ENCODE measurements at places on chromosomes 6 and 20.

DNA sequence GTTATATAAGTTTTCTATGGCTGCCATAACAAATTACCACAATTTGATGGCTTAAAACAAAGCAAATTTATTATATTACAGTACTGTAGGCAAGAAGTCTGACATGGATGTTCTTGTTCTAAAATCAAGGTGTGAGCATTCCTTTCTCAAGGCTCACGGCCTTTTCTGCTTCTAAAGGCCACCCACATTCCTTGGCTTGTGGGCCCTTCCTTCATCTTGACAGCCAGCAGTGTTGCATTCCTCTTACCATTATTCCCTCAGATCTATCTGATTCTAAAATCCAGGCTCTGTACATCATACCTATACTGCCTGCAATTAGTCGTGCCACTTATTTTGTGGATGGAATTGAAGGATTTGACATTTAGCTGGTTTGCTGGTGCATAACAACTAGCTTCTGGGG, 3.6 kb downstream of the CNBD2 start:
- DNase-seq = no peak

DNA sequence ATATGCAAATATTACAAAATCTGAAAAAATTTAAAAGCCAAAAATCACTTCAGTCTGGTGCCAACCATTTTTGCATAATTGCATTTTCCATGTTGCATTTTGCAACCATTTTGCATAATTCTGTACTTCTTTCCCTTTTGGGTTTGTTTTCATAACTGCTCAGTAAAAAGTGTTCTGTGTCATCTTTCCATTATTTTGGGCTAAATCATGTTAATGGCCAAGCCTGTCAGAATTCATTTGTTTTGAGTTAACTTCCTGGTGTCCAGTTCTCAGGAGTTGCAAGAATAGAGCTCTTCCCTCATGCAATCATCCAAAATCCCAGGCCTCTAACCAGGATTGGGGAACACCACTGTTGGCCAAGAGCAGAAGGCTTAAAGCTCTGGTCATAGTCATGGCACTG, 133.6 kb downstream of the MTHFD1L start:
- no peak for DNase-seq

DNA sequence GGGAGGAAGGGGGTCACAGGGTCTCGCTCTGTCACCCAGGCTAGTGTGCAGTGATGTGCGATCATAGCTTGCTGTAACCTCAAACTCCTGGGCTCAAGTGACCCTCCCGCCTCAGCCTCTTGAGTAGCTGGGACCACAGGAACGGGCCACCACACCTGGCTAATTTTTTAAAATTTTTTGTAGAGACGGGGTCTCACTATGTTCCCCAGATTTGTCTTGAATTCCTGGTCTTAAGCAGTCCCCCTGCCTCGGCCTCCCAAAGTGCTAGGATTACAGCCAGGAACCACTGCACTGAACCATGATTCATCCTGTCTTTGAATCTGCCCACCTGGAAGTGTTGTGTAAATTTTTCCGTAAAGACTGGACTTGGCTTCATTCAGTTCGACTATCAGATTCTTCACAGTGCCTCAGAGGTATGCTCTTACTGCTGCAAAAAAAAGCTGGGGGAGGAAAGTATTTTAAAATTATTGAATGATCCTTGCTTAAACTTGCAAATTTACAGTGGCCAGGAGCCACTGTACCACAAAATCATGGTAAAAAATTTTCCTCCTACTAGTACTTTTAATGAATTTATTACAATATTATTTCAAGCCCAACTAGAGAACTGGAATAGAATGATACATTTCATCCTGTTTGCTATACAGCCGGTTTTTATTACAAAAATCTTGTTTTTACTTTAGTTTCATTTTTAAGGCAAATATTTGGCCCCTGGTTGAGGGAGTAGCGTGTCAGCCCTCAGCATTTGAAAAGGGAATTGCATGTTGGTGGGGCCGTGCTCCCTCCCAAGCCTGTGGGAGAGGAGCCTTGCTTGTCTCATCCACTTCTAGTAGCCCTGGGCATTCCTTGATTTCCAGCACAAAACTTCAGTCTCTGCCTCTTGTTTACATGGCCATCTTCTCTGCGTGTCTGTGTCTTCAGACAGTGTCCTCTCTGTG, 202.5 kb upstream of the SGK1 start:
- DNase-seq = no peak

GRCh38 chr20:24468401-24469115, 871 bp upstream of the SYNDIG1 start:
- DNase-seq = no peak

DNA sequence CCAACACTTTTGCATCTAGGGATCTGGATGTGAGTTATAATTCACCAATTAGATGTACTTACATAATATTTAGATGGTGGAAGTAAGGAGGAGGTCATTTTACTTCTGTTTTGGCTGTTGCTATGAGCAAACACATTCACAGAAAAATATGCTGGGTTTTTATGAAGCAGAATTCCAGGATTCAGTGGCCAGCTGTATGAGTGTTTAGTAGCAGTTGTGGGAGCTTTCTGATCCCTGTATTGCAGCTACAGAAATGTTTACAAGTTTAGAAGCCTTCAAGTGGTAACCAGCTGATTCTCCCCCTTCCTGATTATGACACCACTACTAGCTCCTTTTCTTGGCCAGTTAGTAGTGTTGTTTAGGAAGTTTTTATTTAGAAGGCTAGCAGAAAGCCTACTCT, 177.0 kb downstream of the TENT5A start:
- DNase-seq = no peak

GRCh38 chr20:11754451-11754850, 163.2 kb upstream of the BTBD3 start:
- DNase-seq = no peak

DNA sequence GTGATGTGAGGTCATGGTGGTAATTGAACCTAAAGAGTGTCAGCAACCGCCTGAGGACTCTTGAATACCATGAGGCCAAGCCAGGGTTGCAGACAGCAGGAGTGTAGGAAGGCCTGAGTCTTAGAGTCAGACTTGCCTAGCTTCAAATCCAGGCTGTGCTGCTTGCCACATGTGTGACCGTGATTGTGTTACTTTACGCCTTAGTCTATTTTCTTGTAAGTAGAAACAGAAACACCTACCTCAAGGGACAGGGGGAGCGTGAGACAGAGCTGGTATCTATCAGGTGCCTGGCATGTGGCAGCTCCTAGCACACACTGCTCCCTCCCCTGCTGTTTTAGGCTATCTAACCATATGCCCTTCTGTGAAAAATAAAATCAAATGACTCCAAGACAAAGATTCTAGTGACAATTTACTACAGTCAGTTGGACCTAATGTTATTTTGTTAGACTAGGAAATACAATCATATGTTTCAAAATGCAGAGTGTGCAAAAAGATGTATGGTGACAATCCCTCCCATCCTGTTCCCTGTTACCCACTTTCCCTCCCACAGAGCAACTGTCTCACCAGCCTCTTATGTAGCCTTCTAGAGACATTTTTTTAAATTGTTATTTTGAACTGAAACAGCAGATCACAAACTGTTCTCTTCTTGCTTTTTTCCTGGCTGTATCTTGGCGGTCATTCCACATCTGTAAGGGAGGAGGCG, 21.7 kb downstream of the TAF8 start:
- no peak for DNase-seq

DNA sequence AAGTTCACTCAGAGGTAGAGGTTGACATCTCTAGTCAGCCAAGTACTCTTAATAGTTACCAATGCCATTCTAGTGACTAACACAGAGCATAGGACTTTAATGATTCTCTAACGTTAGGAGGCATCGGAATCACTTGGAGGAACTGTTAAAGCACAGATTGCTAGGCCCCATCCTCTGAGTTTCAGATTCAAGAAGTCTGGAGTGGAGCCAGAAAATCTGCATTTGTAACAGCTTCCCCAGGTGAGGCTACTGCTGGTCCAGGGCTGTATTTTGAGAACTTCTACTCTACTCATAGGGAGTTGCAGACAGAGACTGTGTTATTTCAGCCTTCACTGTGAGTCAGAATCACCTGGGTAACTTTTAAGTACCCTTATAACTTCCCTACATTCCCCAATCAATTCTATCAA, 5.7 kb downstream of the LMBRD1 start:
- no peak for DNase-seq

DNA sequence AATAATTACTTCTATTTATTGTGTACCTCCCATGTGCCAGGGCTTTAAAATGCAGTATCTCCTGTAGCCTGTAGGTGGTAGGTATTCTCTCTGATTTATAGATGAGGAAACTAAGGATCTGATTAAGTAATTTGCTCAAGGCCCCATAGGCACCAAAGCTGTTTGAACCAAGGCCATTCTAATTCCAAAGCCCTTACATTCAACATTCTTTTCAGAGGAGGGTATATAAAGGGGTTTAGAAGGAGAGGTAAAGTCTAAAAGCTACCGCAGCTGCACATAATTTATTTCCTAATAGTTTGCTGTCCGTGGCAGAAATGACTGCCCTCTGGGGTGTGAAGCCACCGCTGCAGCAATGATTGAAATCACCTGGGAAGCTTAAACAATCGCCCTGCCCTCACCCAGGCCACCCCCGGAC, 95.0 kb upstream of the FAM8A1 start:
- DNase-seq = no peak

GRCh38 chr6:47256361-47256760, 53.3 kb downstream of the TNFRSF21 start:
- no peak for DNase-seq

GRCh38 chr6:97231911-97232310, 51.1 kb downstream of the MMS22L start:
- no peak for DNase-seq

DNA sequence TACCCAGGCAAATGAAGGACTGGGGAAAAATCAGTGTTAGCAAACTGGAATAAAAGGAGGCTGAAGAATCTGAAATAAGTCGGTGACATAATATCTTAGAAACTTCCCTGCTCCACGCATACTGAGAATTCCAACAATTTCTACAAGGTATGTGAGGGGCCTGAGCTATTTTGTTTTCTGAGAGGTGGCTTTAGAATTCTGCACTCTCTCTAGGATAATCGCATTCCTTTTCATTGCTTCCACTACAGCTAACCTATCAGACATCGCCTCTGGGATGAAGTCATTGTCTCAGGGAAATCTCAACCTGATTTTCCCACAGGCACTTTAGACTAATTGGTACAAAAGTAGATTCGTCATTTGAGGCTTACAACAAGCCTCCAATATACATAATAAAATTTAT, 740.8 kb downstream of the PHF3 start:
- no peak for DNase-seq

- DNase-seq = no peak
Observed at GRCh38 chr6:85364344-85364743, 85.5 kb upstream of the NT5E start.

- no peak for DNase-seq
Observed at GRCh38 chr6:145704143-145704781, 31.1 kb downstream of the EPM2A start.

DNA sequence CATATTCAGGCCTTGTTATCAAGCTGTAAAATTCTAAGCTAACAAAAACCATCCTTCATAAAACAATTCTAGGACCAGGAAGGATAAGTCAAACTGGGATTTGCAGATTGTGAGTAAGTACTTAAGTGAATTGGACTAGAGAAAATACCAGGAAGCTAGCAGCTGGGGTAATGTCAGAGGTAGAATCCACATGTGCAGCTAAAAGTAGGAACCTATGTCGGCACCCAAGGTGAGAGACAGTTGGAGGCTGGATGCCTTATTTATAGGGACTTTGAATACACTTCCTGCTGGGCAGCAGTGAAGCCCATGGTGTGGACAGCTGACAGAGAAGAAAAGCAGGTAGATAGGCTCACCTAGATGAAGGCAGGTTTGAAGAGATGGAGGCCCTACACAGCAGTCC, 127.3 kb downstream of the FLRT3 start:
- no peak for DNase-seq

- DNase-seq = no peak
Observed at GRCh38 chr6:152636021-152636608, 1.0 kb downstream of the SYNE1 start.

GRCh38 chr20:31720486-31721407, 1.9 kb downstream of the BCL2L1 start:
- no peak for DNase-seq

DNA sequence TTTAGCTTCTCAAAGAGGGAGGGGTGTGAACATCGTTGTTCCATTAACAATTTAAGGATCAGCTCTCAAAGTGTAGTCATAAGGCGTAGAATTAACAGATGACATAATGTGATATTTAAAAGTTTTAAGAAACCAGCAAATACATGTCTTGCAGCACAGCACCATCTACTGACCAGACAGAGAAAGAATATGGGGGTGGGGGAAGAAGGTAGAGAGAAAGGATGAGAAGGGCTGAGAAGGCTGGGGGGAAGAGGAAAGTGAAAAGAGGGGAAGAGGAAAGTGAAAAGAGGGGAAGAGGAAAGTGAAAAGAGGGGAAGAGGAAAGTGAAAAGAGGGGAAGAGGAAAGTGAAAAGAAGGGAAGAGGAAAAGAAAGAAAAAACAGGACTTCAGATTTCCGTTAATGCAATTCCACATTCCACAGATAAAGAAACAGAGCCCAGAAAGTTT, 80.9 kb downstream of the HAO1 start:
- DNase-seq = peak; percentile 4

GRCh38 chr20:6075428-6076219, 21.8 kb upstream of the LRRN4 start:
- no peak for DNase-seq

DNA sequence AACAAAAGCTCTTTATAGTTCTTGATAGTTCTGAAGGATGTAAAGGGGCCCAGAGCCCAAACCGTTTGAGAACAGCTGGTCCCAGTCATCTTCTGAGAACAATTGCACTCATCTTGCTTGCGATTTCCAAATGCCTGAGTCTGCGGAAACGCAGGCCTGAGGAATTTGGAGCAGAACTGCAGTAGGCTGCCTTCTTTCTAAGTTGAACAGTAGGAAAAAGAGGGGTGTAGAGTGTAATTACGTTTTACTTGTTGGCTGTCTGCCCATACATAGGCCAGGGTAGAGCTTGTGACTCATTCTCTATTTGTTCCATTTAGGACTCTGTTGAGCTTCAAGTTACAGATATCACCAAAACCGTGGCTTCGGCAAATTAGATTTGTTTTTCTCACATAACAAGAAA, 42.0 kb upstream of the KIF16B start:
- DNase-seq = no peak

GRCh38 chr6:33630014-33630413, 8.9 kb downstream of the ITPR3 start:
- no peak for DNase-seq

DNA sequence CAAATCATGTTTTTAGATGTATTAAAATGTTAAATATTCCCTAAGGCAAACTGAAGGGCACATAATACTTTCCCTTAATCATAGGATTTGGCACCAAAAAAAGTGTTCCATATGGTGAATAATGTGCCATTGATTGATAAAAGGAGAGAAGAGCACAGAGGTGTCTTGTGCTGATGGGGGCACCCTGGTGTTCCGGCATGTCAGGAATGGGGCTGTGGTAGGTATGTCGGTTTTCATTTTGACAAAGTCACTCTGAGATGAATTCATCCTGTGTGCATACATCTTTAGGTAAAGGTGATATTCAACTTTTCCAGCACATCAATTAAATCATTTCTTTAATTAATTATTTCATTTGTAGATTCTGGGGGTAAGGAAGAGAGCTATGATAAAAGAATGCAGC, 36.8 kb downstream of the CENPW start:
- DNase-seq = no peak

GRCh38 chr20:35506179-35506578, 23.3 kb downstream of the C20orf173 start:
- no peak for DNase-seq

- no peak for DNase-seq
Observed at GRCh38 chr20:11540558-11540957, 377.1 kb upstream of the BTBD3 start.

All from NCI-H1930 (cell line).